ENCODE measurements at places on chromosomes 12 and 14.

- DNase-seq: no peak
Measured at GRCh38 chr12:104974626-104975290, 11.4 kb upstream of the NOPCHAP1 start.

DNA sequence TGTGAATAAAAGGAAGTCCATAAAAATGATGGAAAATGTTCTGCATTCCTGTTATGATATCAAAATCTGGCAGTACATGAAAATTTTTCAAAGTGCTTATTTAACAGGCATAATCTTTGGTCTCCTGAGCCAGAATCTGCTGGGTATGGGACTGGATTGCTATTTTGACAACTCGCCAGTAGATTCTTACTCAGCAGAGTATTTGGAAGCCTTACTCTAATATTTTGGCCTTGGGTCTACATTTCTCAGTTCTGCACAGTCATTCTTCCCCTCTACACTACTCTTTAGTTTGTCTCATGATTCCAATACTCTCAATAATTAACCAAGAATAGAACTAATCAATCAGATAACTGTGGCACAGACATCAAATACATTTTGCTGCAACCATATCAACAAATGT lies 1.1 kb upstream of the SLCO1B1 start:
- no peak for DNase-seq

GRCh38 chr12:2387103-2387834 lies 334.5 kb downstream of the CACNA1C start:
- DNase-seq: no peak

GRCh38 chr14:53766106-53766505 lies 190.5 kb downstream of the BMP4 start:
- no peak for DNase-seq

DNA sequence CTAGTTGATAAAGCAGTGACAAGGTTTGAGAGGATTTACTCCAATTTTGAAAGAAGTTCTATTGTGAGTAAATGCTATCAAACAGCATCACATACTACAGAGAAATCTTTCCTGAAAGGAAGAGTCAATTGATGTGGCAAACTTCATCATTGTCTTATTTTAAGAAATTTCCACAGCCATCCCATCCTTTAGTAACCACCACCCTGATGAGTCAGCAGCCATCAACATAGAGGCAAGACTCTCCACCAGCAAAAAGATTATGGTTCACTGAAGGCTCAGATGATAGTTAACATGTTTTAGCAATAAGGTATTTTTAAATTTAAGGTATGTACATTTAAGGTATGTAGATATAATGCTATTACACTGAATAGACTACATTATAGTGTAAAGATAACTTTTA lies 122.1 kb upstream of the ARHGAP5 start:
- DNase-seq: no peak

GRCh38 chr14:81557146-81557545 lies 23.5 kb upstream of the SEL1L start:
- no peak for DNase-seq

DNA sequence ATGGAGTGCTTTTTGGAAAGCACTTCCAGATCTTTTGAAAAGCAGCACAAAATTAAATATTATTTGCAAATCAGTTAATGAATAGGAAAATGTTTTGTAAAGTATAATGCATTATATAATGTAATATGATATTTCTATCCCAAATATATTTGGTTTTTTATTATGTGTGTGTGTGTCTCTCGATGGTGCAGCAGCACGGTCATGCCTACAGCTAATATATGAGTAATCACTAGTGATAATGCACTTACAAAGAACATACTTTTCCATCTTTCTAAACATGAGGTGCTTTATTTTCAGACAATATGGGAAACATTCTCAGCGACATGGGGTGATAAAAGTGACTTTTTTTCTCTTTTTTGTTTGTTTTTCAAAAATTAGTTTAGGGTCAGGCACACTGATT lies 1.3 kb upstream of the EEA1 start:
- no peak for DNase-seq

- DNase-seq: no peak
Measured at GRCh38 chr14:62691647-62692489, 353.4 kb downstream of the KCNH5 start.

GRCh38 chr14:105468621-105469241 lies 5.9 kb upstream of the CRIP2 start:
- DNase-seq: no peak

DNA sequence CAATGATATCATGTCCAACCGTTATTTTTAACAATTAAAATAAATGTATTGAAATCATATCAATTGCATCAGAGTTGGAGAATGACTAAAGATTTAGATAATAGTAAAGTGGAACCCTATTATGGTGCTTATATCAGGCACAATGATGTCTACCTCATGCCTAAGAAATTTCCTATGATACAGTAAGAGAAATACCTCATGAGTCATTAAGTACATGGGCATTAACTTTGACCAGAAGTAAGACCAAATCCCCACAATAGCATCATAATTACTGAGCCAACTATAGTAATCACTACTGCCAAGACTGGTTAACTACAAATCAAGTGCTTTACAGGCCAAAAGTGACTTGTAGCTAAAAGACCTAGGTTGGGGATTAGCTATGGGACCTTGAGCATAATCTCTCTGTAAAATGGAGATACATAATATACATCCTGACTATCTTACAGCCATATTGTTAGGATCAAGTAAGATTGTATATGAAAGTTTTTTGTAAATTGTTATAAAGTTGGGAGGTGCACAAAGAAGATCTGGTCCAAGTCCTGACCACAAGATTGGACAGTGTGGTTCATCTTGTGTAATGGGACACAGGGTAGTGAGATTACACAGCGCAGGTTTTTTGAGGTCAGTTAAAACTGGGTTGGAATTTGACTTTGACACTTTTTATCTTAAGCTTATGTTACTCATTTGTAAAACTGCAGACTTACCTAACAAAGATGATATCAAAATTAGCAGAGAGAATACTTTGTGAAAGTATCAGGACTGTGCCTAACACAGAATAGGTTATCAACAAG lies 60.5 kb downstream of the ERGIC2 start:
- DNase-seq: no peak

DNA sequence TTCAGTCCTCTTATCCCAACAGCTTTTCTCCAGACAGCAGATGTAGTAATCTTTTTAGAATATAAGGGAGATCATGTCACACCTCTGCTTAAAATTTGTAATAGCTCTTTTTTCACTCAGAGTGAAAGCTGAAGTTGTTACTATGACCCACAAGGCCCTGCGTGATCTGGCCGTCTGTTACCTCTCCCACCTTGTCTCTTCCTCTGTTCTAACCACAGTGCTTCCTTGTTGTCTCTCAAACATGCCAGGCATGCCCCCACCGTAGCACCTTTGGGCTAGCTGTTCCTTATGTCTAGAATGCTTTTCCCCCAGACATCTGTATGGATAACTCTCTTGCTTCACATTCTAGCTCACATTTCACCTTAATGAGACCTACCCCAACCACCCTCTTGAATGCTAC lies 6.5 kb downstream of the NECAP1 start:
- no peak for DNase-seq

DNA sequence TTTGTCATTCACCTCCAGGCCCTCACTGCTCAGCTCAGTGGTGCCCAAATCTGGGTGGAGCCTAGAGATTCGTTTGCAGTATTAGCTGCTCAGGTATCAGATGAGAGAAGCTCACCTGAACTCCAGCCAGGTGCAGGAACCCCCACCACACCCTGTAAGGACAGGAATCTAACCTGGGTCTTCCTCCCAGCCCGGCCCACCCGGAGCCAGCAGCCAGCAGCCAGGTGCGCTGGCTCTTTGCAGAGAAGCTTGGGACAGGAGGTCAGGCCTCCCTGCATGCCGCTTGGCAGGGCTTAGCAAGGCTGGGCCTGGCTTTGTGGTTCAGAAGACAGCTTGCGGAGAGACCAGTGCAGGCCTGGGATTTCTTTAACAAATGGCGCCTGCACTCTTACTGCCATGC lies 125.6 kb upstream of the MYL2 start:
- DNase-seq: no peak

- DNase-seq: no peak
Measured at GRCh38 chr14:68735856-68736255, 57.0 kb downstream of the ZFP36L1 start.

GRCh38 chr12:46825591-46826414 lies at the start of gene SLC38A4:
Gene SLC38A4 (minus strand): TSS chr12:46825997. CDS start chr12:46793071, 32,926 bp downstream.
- no peak for DNase-seq

DNA sequence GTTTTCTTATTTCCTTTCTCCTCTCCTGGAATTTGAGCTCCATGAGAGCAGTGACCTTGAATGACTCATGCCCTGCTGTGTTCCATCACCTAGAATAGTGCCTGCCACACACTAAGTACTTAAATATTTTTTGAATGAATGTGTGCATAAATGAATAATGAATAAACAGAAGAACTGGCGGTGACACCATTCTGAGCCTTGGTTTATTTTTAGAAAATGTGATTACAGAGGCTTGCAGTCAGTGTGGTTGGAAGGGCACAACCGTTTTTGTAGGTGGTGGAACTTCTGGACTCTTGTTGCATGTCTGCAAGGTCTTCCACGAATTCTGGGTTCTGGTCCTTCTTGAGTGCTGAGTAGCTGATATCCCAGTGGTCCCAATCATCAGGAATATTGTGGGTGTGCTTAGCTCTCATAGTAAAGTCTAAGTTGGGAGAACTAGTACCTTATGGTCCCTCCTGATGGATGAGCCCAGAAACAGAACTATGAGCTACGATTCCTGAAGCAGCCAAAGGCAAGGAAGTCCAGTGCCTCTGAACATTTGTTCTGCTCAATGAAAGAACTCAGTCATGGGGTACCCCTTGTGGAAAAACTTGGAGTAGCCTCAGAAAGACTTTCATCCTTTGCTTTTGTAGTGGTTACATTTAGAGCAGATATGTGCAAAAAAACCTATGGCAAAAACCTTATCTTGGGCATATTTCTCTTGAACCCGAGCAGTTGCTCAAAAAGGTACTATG lies 28.8 kb upstream of the BHLHE41 start:
- DNase-seq: no peak

DNA sequence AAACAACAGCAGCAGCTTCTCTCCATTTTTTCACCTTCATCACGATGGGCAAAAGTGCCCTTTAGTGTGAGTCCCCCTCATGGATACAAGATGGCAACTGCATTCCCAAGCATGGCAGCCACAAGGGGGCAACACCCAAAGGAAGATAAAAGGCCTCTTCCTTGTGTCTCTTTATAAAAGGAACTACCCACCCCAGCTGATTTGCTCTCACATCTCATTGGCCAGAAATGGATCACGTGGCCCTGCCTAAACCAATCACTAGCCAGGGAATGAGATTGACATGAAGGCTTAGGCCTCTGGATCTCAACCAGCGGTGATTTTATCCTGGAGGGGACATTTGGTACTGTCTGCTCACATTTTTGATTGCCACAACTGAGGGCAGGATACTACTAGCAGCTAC lies 21.9 kb upstream of the IFT81 start:
- no peak for DNase-seq

GRCh38 chr14:75989134-75989533 lies 3.6 kb downstream of the IFT43 start:
- no peak for DNase-seq

- no peak for DNase-seq
Measured at GRCh38 chr14:75162631-75163030, 13.8 kb downstream of the TMED10 start.

GRCh38 chr12:62562846-62563245 lies 96.2 kb downstream of the MON2 start:
- no peak for DNase-seq

GRCh38 chr14:90828642-90829487 lies 12.6 kb upstream of the TTC7B start:
- DNase-seq: no peak

Data from stimulated activated CD4-positive, alpha-beta T cell treated with anti-CD3 and anti-CD28 coated beads, Interleukin-1b, Interleukin-23, amount 100 ng/mL, for 4 hours (primary cell).